ENCODE measurements at places on chromosomes 2 and 18. TPM values are rescaled to one million over a fixed set of nuclear protein-coding genes. Genes with fewer than 3 reads are reported as not detected.

DNA sequence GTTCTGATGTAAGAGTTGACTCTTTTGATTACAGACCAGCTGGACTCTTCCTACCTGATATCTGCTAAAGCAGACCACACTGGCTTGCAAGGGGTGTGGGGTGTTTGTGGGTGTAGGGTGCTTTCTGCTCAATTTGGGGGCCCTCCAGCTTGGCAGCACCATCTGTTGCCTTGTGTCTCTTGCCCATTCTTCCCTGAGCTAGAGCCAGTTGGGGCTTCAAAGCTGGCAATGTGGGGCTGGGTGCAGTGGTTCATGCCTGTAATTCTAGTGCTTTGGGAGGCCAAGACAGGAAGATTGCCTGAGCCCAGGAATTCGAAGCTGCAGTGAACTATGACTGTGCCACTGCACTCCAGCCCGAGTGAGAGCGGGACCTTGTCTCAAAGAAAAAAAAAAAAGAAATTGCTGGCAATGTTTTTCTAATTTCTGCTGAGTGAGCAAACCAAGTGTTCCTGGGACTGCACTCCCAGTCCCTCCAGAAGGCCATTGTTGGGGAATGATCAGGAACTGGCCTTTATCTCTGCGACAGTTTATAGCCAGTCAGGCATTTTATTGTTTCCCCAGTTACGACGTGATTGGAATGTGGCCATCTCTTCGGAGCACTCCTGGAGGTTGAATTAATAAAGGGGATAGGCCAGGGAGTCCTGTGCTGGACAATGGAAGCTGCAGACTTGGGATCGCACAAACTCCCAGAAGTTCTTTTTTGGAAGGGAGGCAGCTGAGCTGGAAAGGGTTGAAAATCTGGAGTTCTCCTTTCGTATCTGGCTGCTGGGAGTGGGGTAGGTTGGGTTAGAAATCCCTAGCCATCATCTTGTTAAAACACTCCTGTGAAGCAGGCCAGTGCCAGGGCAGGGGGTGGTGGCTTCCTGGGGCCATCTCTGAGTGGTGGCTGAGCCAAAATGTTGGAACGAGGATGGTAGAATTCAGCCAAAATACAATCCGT lies 57.2 kb downstream of the LIPG start:
- DNase-seq, result no peak
- no peaks in the 10 kb centered on the region for H3K4me1 ChIP-seq
- H3K27me3 ChIP-seq, result no peaks in the 10 kb centered on the region
- no peak overlapping the region for H3K4me3 ChIP-seq
- no peak overlapping the region for H3K27ac ChIP-seq
- no peaks in the 10 kb centered on the region for H3K36me3 ChIP-seq

DNA sequence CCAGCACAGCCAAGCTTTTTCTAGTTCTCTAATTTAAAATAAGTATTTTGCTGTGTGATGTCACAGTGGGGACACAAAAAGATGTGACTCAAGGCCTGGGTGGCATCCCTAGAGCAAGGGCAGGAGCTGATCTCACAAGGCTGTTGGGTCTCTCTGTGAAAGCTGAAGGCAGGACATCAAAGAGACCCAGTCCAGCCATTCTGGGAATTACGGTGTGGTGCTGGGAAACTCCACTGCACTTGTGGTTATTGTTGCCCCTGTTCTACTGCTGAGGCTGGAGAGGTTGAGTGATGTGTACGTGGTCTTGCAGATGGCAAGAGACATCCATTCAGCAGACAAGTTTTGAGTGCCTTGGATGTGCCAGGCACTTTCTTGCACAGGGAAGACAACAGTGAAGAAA lies 352.9 kb downstream of the CYRIA start:
- H3K27me3 ChIP-seq, result no peaks in the 10 kb centered on the region
- H3K27ac ChIP-seq, result no peak overlapping the region
- DNase-seq, result no peak
- no peak overlapping the region for H3K4me3 ChIP-seq
- no peaks in the 10 kb centered on the region for H3K36me3 ChIP-seq

DNA sequence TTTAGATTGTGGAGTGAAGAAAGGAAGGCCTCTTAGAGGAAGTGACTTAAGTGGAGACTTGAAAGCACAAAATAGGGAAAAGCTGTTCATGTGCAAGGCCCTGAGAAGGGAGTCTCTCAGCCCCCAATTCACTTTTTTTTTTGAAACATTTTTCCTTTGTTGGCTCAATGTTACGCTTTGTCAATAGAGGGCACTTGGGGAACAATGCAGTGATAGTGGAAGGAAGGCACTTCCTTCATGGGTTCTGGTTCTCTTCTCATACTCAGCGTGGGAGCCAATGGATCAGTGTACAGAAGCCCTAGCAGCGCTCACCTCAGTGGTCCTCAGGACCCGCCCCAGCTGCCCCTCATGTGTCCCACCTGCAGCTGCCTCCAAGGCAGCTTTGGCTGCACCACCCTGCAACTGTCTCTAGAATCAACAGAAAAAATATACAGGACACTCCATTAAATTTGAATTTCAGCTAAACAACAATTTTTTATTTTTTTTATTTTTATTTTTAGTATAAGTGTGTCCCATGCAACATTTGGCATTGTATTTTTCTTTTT lies 8.6 kb upstream of the C2orf42 start:
- H3K36me3 ChIP-seq, result no peaks in the 10 kb centered on the region
- H3K4me3 ChIP-seq, result no peak overlapping the region
- H3K4me1 ChIP-seq, result no peaks in the 10 kb centered on the region
- DNase-seq, result no peak
- no peak overlapping the region for H3K27ac ChIP-seq

- no peak overlapping the region for H3K4me3 ChIP-seq
- H3K4me1 ChIP-seq, result no peaks in the 10 kb centered on the region
- H3K27me3 ChIP-seq, result no peaks in the 10 kb centered on the region
- no peaks in the 10 kb centered on the region for H3K36me3 ChIP-seq
- DNase-seq, result no peak
Observed at GRCh38 chr2:117968722-117969121, 45.1 kb downstream of the CCDC93 start.

Gene PSD4
- polyA plus RNA-seq, result 28.2 TPM

Gene IL1RN
- polyA plus RNA-seq, result 0.65 TPM

Measured in pancreas (tissue), 10 donors.